ENCODE measurements at places on chromosomes 7 and 10.

GRCh38 chr10:59279476-59279875 lies 82.9 kb downstream of the FAM13C start:
- DNase-seq, result no peak

DNA sequence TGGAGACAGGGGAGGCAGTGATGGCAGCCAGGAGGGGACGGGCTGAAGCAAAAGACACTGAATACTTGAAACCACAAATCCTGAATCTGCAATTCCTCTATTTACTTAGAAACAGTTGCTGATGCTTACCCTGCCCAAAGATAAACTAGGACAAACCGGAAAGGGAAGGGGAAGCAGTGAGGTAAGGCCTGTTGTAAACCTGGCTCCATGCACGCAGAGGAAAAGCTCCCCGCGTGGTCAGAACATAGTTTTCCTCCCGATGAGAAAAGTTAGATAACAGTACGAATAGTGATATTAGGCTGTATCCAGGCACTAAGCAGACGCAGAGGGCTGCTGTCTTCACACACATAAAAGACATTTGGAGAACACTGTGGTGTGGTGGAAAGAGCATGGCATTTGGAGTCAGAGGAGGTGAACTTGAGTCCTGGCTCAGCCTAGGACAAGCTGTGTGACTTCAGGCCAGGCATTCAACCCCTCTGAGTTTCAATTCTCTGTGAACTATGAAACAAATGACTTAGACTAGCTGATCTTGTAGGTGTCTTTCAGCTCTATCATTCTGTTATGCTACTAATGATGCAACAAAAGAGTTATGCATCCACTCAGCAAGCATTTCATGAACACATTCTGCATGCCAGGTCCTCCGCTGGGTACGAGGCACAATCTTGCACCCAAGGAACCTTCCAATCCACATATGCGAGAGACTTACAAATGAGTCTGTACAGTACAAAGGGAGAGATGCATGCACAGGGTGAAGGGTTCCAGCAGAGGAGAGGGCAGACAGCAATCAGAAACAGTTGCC lies 80.9 kb downstream of the SORBS1 start:
- no peak for DNase-seq

DNA sequence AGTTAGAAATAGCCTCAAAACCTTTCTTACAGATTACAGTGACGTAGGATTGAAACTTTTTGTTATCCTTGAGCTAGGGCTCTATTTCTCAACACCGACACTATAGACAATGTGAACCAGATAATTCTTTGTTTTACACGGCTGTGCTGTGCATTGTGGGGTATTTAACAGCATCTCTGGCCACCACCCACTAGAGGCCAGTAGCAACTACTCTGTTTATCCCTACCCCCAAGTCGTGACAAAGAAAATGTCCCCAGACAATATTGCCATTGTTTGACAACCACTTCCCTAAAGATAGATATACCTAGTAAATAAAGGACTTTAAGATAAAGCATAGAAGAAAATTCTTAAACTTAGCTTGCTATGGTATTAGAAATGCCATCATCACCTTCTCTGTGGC lies 359.6 kb downstream of the ARL4A start:
- no peak for DNase-seq

DNA sequence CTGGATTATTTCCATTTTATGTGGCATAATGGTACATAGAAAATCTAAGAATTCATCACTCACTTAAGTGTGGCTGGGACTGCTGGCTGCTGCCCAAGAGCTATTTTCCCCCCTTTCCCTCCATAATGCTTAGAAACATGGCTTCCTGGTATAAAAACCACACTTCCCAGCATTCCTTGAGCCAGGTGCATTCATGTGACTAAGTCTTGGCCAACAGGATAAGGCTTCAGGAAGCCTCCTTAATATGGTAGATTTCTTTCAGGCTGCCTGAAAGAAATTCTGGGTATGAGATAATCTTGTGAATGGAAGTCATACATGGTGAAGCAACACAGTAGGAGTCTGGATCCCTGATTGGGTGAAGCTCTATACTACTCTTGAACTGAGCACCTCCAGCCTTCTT lies 178.0 kb downstream of the JAZF1 start:
- DNase-seq, result no peak

DNA sequence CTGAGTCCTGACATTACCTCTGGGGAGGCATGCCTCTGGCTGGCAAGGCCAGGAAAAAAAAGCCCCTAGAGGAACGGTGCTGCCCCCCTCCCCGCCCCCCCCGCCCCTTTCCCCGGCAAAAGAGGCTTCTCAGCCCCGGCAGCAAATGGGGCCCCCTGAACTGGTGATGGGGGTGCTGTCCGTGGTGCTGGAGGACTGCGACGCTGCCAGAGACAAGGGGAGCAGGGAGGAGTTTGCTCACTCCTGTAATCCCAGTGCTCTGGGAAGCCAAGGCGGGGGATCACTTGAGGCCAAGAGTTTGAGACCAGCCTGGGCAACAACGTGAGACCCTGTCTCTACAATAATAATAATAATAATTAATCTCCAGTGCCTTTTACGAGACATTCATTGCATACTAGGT lies 23.7 kb downstream of the SRRM3 start:
- no peak for DNase-seq

DNA sequence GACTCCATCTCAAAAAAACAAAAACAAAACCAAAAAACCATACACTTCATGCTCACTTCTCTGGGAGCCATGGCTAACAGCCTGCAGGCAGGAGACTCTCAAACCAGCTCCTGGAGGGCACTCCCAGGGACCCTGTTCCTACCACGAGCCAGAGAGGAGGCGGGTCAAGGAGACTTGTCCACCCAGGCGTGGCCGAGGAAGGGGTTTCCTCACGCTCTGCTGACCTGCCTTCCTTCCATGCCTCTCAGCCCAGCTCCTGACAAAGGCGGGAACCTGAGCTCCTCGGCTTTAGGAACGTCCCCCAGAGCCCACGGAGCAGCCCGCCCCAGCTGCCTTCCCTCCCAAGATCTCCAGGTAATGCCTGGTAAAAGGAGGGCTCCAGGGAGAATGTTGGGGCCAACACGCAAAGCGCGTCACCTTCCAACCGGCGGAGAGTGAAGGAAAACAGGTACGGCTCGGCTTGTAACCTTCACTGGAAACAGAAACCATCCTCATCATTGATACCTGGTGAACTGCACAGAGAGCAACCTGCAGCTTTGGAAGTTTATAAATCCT lies 9.5 kb downstream of the GPR146 start:
- DNase-seq, result no peak

- no peak for DNase-seq
Measured at GRCh38 chr7:74039337-74039736, 11.4 kb downstream of the ELN start.

DNA sequence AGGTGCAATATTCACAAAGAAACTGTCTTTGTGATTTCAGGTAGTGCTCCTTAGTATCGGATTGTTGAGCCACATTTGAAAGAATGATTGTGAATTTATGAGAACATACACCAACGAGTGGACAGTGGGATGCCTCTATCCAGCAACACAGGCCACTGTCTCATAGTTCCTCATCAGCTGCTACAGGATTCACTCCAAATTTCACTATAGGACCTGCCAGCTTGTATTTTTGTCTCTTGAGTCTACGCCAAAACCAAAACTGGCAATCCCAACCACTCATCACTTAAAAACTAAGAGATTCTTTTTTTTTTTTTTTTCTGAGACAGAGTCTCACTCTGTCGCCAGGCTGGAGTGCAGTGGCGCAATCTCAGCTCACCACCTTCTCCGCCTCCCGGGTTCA lies 964.5 kb downstream of the CNTNAP2 start:
- no peak for DNase-seq

GRCh38 chr10:5413012-5413938 lies 918 bp downstream of the NET1 start:
- no peak for DNase-seq

DNA sequence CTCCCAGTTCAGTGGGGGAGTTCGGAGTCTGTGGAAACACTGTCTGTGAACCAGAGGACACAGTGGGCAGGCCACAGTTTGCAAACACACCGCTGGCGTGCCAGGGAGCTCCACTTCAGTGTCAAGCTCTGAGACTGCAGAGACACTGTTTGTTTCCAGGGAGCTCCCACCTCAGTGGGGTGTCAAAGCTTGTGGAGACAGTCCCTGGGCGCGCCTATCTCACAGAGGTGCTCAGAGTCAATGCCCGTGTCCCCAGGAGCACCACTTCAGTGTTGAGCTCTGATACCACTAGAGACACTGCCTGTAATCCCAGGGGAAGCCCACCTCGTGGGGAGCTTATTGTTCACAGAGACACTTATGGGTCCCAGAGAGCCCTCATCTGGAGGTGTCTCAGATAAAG lies 4.3 kb downstream of the MYO1G start:
- no peak for DNase-seq

DNA sequence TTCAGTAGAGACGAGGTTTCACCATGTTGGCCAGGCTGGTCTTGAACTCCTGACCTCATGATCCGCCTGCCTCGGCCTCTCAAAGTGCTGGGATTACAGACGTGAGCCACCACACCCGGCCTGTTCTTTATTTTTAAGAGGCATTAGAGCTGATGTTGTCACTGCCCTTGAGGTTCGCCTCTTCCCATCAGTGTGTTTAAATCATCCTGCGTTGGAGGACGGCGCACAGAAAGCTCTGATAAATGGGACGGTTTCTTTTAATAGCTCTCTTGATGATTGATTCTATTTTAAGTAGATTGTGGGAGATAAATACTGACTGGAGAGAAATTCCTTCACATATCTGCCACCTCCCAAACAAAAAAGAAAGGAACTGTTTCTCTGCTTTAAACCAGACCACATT lies 29.0 kb downstream of the UPP1 start:
- no peak for DNase-seq

- peak; percentile 26 for DNase-seq
Measured at GRCh38 chr10:97498841-97499560, at the start of gene UBTD1. UBTD1 (plus strand) TSS chr10:97498924; CDS start chr10:97499204, 280 bp downstream.

GRCh38 chr10:30826679-30827078 lies 197.1 kb upstream of the LYZL2 start:
- no peak for DNase-seq

- DNase-seq, result no peak
Measured at GRCh38 chr7:158174947-158175346, 412.7 kb downstream of the PTPRN2 start.

DNA sequence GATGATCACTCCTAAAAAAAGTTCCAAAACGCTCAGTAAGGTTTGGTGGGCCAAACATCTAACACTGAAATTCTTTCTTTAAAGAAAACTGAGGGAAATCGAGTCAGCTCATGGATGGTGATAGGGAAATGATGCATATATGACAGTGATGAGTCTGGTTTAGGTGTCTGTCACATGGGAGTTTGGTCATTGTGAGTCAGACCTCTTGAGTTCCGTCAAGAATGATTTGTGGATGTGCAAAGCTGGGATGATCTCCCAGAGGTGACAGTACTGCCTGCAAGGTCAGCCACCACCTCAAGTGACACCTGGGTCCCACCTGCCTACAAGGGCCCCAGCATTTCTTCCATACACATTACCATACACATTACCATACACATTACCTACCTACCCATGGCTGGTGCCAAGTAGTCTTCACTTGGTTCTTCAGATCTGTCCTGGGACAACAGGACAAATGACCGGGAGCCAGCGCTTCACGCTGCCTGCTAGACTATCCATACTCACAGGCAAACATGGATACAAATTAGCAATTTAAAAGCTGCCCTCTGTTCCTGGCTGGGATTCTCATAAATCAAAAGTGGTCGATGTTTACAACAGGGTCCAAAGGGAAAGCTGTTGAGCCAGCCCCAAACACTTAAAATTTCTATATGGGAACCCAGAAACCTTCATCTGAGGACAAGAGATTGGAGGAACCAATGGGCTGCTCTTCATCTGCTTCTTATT lies 128.4 kb downstream of the ADAM12 start:
- DNase-seq, result no peak

- DNase-seq, result no peak
Measured at GRCh38 chr7:82384051-82384464, 59.5 kb downstream of the CACNA2D1 start.
